ENCODE measurements at places on chromosomes 16 and 17. TPM values are rescaled to one million over a fixed set of nuclear protein-coding genes. Genes with fewer than 3 reads are reported as not detected.

GRCh38 chr17:17402558-17402957 lies 74.2 kb upstream of the MED9 start:
- no peak overlapping the region for H3K4me3 ChIP-seq
- no peaks in the 10 kb centered on the region for H3K36me3 ChIP-seq
- DNase-seq, result no peak
- H3K4me1 ChIP-seq, result peaks cover 35% of the 10 kb centered on the region
- H3K27ac ChIP-seq, result no peak overlapping the region

- H3K4me1 ChIP-seq, result peaks cover 13% of the 10 kb centered on the region
- no peaks in the 10 kb centered on the region for H3K27me3 ChIP-seq
- DNase-seq, result no peak
- H3K27ac ChIP-seq, result no peak overlapping the region
Measured at GRCh38 chr17:70848785-70849184, 679.5 kb downstream of the KCNJ2 start.

- H3K27me3 ChIP-seq, result no peaks in the 10 kb centered on the region
- H3K36me3 ChIP-seq, result no peaks in the 10 kb centered on the region
- H3K4me1 ChIP-seq, result no peaks in the 10 kb centered on the region
- H3K4me3 ChIP-seq, result no peak overlapping the region
- peak; percentile 39 for DNase-seq
Measured at GRCh38 chr17:73760439-73760758, 116.2 kb upstream of the SDK2 start.

GRCh38 chr16:69691980-69692911 lies 34.1 kb downstream of the NQO1 start:
- peaks cover 70% of the 10 kb centered on the region for H3K36me3 ChIP-seq
- peak; percentile 21 for DNase-seq
- no peaks in the 10 kb centered on the region for H3K4me1 ChIP-seq
- H3K27me3 ChIP-seq, result no peaks in the 10 kb centered on the region

DNA sequence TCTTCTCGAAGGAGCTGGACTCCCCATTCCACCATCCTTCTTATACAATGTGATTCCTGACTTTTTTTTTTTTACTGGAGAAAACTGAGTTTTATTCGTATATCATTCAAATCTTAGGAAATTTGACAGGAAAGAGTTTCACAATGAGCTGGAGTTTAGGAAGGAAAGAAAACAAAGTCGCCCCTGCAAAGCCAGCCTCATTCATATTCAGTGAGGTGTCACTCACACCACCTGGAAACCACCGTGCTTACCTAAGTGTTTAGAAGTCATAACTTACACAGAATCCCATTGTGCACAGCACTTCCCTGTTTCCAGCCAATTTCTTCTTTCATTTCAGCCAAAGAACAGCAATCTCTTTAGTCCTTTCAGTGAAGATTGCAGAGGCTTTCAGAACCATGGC lies 90.3 kb upstream of the CHMP6 start:
- peaks cover 9% of the 10 kb centered on the region for H3K36me3 ChIP-seq
- H3K4me3 ChIP-seq, result no peak overlapping the region
- peak; percentile 79 for DNase-seq
- peaks cover 3% of the 10 kb centered on the region for H3K4me1 ChIP-seq

GRCh38 chr16:51543971-51544370 lies 392.9 kb upstream of the SALL1 start:
- H3K4me3 ChIP-seq, result no peak overlapping the region
- no peaks in the 10 kb centered on the region for H3K27me3 ChIP-seq
- no peak overlapping the region for H3K27ac ChIP-seq
- H3K36me3 ChIP-seq, result no peaks in the 10 kb centered on the region
- peaks cover 9% of the 10 kb centered on the region for H3K4me1 ChIP-seq

DNA sequence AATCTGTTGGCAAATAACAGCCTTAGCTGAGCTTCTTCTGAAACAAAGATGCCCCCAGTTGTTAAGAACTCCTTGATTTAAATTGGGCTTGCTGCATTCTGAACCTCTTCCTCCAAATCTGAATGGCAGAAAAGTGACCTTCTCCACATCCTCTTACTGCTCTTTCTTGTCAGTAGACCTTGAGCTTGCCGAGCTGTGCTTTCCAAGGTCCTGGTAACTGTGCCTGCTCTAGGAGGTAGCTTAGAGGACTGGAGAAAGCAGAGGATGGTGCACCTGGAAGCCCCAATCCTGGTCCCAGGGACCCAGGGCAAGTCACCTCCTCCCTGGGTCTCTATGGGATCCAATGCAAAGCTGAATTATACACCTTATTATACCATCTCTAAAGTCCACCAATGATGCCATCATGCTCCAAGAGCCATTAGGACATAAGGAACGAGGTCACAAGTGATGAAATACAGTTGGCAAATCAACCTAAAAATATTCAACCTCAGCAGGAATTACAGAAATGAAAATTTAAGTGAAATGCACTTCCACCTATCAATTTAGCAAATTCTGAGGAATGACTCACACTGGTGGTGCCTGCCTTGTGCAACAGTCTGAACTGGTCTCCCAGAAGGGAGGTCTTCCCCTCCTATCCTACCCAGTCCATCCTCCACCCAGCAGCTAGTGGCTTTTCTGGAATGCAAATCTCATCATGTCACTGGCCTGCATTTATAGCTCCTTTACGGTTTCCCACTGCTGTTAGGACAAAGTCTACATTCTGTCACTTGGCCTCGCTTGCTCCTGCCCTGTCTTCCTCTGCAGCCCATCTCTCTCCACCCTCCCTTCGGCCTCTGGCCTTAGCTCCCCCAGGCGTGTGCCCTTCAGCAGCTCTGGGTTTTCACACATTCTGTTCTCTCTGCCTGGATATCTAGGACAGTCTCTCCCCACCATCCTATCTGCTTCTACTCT lies 36.6 kb downstream of the TOM1L2 start:
- DNase-seq, result peak; percentile 94
- peak overlapping the region; percentile 31 for H3K4me3 ChIP-seq
- H3K27ac ChIP-seq, result peak overlapping the region; percentile 89
- no peaks in the 10 kb centered on the region for H3K27me3 ChIP-seq
- no peaks in the 10 kb centered on the region for H3K36me3 ChIP-seq

Gene TPSD1
- total RNA-seq, result not detected

Gene HIC1
- 18.5 TPM for total RNA-seq

Gene TBX2
- total RNA-seq, result 11.6 TPM

Data from osteoblast (primary cell).